Activated CD8-positive, alpha-beta memory T cell treated with anti-CD3 and anti-CD28 coated beads, Interleukin-2, amount 10 ng/mL, durations not matched to agents 7 days and 5 days (primary cell): ENCODE measurements at places on chromosomes 7 and 10.
A peak's percentile ranks its signal among the peaks of the same experiment; 100 is the strongest.

DNA sequence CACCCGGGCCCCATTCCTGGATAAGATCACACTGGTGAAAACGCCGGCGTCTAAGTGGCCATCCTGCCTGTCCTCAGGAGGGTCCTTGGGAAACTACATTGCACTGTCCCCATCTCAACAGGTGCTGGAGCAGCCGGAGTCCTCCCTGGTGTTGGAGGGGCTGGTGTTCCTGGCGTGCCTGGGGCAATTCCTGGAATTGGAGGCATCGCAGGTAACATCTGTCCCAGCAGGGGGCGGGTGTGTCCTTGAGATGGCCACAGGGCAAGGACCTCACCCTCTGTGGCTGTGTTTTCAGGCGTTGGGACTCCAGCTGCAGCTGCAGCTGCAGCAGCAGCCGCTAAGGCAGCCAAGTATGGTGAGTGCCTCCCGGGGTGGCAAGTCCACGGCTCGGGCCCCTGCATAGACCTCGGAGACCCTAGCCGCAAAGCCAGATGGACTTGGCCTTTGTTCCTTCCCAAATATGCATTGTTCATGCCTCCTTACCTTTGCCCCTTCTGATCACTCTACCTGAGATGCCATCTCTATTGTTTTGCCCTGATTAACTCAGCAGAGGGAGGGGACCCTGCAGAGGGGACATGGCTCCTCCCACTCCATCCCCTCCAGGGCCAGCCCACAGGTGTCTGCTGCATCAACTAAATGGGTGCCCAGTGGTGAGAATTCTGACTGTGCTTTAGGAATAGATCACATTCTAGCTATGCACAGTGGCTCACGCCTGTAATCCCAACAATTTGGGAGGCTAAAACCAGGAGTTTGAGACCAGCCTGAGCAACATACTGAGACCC, 23.8 kb downstream of the ELN start:
- DNase-seq, result no peak

- no peak for DNase-seq
These were observed 113.3 kb upstream of the CREB5 start for GRCh38 chr7:28298870-28299518.

- no peak for DNase-seq
These were observed 32.4 kb upstream of the GRB10 start for GRCh38 chr7:50815138-50815537.

DNA sequence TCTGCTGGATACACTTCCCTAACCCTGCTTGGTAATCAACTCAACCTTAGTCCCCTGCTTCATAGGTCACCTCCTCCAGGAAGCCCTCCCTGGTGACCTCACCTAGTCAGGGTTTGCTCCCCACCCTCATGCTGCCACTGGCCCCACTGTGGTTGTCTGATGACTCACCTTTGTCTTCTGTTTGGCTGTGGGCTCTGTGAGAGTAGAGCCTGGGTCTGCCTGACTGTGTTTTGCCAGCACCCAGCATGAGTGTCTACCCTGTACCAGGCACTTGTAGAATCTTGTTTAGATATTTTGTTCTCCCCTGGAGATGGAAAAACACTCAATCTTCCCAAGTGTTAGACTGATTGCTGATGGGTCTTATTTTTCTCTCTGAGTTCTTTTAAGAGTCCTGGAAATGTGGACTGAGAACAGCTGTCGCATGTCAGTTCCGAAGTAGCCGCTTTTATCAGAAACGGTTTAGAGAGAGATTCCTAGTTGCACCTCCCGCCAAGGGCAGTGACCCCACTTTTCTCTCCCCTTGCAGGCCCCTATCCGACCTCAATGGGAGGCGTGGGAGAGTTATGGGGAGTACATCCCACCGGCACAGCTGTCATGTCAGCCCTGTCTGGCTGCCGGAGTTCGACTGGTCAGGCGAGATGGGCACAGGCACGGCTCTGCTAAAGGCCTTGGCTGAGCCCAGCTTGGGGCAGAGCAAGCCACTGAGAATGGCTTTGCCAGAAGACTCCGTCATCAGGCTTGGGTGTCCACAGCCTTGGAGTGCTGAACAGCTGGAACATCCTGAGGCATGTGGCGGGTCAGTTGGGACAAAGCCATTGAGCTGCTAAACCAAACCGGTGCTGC, 134.3 kb downstream of the GRK5 start:
- DNase-seq, result peak; percentile 81

DNA sequence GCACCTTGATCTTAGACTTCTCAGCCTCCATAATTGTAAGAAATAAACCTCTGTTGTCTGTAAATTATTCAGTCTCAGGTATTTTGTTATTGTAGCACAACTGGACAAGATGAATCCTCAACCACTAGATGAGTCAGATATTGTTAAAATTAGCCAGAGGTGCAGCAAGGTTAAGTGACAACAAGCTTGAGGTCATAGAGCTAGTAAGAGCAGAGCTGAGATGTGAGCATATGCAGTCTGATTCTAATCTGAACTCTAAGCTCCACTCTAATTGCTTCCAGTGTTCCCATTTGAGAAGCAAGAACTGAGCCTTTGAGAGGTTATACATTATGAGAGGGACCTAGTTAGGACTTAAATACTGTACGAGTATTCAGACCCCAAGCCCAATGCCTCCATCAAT, 93.1 kb downstream of the FZD1 start:
- no peak for DNase-seq

DNA sequence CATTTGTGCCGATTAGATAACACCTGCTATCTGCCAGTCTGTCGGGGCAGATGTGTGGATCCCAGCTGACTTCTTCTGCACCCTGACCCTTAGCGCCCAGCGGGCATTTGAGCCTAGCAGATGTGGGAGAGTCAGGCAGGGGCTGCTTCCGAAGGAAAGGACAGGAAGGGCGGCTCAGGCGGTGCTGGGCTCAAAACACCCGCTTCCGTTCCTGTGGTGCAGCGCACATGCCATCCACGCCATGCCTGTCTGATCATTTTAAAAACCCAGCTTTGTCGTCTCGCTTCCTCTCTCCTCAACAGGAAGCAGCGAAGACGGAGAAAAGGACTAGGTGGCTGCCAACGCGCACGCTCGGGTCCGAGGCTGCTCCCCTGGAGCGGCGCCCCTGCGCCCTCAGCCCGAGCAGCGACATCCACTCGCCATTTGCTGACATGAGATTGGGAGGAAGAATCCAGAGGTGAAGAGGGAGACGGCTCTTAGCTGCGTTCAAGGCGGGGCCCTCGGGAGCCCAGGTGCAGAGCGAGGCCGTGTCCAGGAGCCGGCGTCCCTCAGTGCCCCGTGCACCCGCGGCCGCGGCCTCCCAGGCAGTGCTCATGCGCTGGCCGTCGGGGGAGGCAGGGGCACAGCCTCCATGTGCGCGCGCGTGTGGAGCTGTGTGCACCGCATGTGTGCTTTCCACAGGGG, 5.9 kb upstream of the BHLHA15 start:
- no peak for DNase-seq

GRCh38 chr10:38007551-38007950, 2.9 kb upstream of the ZNF33A start:
- no peak for DNase-seq

DNA sequence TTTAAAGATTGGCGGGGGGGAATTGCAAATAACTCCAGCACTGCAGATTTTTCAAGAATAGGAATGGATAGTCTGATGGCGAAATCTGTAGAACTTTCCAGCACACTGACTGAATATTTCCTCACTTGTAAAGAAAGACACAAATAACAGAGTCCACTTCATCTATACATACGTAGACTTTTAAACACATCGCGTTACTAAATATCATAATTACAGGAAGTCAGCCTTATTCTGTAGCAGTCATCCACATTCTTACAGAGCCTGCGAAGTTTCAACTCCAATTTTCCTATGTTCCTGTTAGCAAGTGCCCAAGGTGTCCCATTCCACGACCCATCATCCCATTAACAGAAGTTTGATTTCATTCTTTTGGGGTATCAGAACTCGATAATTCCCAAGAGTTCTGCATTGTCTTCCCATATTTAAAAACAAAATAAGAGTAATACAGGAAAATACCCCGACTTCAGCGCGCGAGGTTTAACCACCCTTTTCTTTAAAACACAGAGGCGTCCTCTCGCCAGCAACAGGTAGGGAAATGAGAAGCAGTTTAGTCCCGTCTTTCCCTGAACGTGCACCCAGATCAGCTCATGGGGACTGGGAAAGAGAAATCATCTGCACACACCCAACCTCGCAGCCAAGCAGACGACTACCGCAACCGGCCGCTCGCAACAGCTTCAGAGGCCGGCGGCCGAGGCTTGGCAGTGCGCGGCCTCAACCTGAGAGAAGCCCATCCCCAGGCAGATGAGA, 880 bp downstream of the HERC4 start:
- DNase-seq, result no peak

DNA sequence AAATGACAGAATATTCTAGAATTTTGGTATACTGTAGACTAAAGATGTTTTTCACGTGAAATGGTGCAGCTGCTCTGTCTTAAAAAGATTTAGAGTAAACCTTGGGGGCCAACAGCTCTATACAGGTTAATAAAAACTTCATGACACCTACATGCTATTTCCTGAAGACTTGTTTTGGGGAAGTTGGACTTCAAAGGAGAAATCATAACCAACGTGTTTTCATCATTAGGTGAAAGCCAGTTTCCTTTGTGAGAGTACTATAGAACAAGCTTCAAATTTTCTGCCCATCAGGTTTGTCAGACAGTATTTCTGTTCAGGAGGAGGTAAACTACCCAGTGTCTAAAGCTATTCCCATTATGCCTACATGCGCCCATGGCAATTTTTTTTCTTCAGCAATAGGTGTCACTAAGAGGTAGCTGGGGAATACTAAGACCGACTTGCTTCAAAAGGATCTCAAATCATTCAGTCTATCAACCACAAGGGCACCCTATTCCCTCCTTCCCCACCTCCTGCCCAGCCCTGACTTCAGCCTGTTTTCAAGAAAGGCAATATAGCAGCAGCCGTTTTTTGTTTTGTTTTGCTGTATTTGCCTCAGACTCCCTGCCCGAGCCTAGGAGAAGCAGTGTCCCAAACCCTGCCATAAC, 237.3 kb upstream of the SP8 start:
- DNase-seq, result no peak

DNA sequence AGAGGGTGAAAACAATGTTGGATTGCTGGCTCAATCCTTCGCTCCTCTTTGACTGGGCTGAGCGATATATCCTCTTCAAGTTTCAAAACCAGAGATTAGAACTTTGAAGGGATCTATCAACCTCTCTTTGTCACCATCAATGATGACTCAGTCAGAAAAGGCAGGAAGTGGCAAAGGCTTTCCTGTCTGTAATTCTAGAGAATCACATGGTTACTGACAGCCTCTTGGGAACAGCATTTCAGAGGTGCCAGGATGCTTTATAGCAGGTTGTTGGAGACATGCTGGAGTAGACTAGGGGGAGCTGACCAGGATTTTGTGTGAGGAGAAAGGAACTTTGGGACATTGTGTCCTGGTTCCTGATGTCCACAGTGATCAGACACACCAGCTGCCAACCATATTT, 81.3 kb downstream of the PRKCQ start:
- peak; percentile 76 for DNase-seq

DNA sequence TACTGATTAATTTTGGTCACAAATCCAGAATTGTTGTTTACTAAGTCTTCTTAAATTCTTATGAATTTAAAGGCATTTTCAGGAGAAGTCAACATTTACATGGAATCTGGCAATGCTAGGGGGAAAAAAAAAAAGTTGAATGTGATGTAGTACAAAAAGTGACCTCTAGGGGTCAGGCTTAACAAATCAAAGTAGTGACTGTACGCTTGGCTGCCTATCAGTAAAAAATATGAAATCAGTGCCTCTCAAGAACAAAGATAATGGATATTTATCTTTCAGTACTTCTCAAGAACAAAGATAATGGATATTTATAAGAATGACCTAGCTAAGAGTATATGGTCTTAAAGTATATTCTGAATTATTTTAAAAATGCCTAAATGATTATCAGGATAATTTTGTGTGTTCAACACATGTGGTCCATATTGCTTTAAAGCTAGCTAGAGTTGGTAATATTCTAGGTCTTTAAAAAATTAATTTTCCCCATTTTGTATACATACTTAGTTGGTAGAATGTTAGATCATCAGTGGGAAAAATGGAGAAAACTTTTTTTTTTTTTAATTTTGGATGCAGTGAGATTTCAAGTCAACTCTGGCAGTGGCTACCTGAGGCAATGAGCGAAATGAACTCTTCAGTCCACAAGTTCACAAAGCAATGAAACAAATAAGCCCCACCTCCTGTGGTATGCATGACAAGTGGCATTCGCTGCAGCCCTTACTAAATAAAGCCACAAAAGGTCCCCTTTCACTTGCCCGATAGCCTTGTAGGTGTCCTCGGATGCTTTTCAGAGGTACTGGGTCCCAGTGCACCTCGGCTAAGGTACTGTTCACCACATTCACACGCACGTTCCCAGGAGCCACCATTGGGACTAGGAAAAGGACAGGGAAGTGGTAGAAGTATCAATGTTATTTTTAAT, 51.2 kb upstream of the LAMB4 start:
- DNase-seq, result no peak

GRCh38 chr7:127751062-127751461, 99.1 kb downstream of the SND1 start:
- DNase-seq, result no peak

- DNase-seq, result no peak
These were observed 155.8 kb downstream of the SND1 start for GRCh38 chr7:127807829-127808228.

DNA sequence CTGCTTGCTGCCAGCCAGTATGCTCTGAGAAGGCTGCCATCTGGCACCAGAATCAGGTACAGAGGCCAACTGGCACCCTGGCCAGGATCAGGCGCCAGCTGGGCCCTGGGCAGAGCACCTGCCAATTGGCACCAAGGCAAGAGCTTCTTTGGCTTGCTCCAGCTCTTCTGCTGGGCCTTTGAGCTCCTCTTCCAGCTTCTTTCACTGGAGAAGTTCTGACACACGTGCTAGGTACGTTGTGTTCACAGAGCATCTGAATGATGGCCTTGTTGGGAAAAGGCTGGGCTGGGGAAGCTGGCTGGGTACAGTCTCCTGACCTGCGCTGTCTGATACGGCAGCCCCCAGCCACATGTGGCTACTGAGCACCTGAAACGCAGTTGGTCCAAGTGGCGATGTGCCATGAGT, 31.7 kb upstream of the OPALIN start:
- DNase-seq, result no peak

DNA sequence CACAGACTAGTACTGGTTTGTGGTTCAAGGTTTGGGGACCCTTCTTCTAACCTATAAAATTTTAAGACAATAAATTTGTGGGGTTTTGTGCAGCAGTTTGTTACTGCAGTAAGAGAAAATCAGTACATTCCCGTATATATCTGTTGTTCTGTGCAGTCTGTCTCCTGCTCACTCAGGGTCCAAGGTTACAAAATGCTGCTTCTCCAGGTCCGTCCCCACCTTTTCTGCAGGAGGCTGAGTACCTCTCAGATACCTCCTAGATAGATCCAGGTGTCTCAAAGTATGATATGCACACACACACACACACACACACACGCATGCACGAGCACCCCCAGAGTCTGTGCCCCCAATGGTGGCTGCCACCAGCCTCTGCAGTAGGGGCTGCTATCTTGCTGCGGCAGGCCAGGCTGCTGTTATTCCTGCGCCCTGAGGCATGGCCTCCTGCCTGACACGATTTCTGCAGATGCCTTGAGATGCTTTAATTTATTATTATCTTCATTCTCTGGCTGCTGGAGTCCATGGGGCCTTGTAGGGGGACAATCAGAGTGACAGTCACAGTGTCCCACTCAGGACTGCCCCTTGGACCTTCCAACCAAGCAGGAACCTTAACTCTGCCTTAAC, 25.2 kb upstream of the ASL start:
- no peak for DNase-seq
